A549 (cell line): ENCODE measurements at places on chromosomes 1 and 21.
A peak's percentile ranks its signal among the peaks of the same experiment; 100 is the strongest.

- DNase-seq = no peak
Observed at GRCh38 chr21:46518983-46519583, 60.4 kb downstream of the DIP2A start.

GRCh38 chr1:119870917-119871596 lies 25.3 kb downstream of the ADAM30 start:
- DNase-seq = peak; percentile 62

- DNase-seq = peak; percentile 3
Observed at GRCh38 chr1:199243423-199244061, 604.7 kb downstream of the PTPRC start.

GRCh38 chr1:100943533-100943932 lies 47.6 kb downstream of the SLC30A7 start:
- DNase-seq = no peak

DNA sequence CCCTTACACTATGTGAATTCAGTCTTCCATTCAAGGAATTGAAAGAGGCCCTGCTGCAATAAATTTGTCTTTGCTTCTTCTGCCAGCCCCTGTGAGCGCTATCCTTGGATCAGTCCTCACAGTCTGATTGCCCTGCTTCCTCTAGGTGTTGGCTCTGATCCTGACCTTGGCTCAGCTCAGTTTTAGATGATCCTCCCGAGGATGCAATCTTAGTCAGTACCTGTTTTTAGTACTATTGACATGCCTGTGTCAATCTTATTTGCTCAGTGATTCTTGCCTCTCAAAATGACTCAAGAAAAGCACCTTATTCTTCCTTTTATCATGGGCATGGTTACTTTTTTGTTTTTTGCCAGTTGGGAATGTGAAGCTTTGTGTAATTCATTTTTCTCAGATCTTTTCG lies 101.4 kb upstream of the KCNK1 start:
- DNase-seq = no peak

DNA sequence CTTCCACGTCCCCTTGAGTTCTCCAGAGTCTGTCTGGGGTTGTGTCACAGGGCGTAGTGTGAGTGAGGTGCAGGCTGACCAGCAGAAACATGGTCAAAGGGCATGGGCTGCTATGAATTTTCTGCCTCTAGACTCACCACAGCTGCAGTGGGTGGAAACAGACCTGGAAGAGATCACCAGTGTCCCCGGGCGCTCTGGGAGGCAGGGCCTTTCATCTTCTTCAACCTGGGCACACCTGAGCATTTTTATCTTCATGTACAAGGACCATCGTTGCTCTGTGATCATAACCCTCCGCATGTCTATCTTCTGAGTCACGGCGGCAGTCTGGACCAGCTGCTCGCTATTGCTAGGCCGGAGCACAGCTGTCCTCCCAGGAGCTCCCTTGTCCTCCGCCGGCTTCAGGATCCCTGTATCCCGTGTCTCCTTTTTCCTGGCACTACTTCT lies 29.6 kb downstream of the DEGS1 start:
- DNase-seq = no peak
